A549 treated with CORT108297 at 1 μM for 4 hours (cell line): ENCODE measurements at places on chromosomes 6 and 20. TPM values are rescaled to one million over a fixed set of nuclear protein-coding genes. Genes with fewer than 3 reads are reported as not detected.

The SYTL3 gene
- 0.98 to 1.4 TPM (median 1.1 TPM) in 5 replicates for total RNA-seq

The ZSCAN12 gene
- 1.3 to 1.7 TPM (median 1.6 TPM) in 5 replicates for total RNA-seq

The BTBD9 gene
- total RNA-seq = 2.1 to 2.8 TPM (median 2.4 TPM) in 5 replicates

The PBOV1 gene
- total RNA-seq = not detected in 5 replicates

The ESR1 gene
- total RNA-seq = 0.01 to 0.03 TPM (median 0.01 TPM) in 3 of 5 replicates, not detected in the others

The EGFL8 gene
- 1.4 to 2.6 TPM (median 1.9 TPM) in 5 replicates for total RNA-seq

The SRMS gene
- not detected in 5 replicates for total RNA-seq

The GMEB2 gene
- total RNA-seq = 8.5 to 11.7 TPM (median 10.5 TPM) in 5 replicates

The EYA2 gene
- 2.0 to 3.3 TPM (median 2.9 TPM) in 5 replicates for total RNA-seq

The NPEPL1 gene
- 28.2 to 38.3 TPM (median 36.0 TPM) in 5 replicates for total RNA-seq

The NMBR gene
- not detected in 5 replicates for total RNA-seq

The SNAP25 gene
- 14.2 to 19.0 TPM (median 18.4 TPM) in 5 replicates for total RNA-seq

The LAMP5 gene
- 0.05 to 0.06 TPM in 2 of 5 replicates, not detected in the others for total RNA-seq

The HEY2 gene
- 0.03 to 0.14 TPM (median 0.06 TPM) in 4 of 5 replicates, not detected in the other for total RNA-seq

The DYNLT2 gene
- total RNA-seq = 0.55 to 0.79 TPM (median 0.66 TPM) in 5 replicates

The MRS2 gene
- 20.1 to 22.3 TPM (median 20.6 TPM) in 5 replicates for total RNA-seq

The CLIC5 gene
- not detected in 5 replicates for total RNA-seq

The HAO1 gene
- not detected in 5 replicates for total RNA-seq

The RAMACL gene
- total RNA-seq = 0.13 to 0.20 TPM (median 0.16 TPM) in 4 of 5 replicates, not detected in the other

The OR2B6 gene
- total RNA-seq = 0.08 to 0.32 TPM (median 0.15 TPM) in 3 of 5 replicates, not detected in the others

The ID4 gene
- 1.1 to 1.6 TPM (median 1.3 TPM) in 5 replicates for total RNA-seq

The PPP1R3G gene
- total RNA-seq = 1.1 to 2.0 TPM (median 1.4 TPM) in 5 replicates

The SIGLEC1 gene
- 0.01 to 0.03 TPM (median 0.02 TPM) in 4 of 5 replicates, not detected in the other for total RNA-seq

The MLN gene
- not detected in 5 replicates for total RNA-seq

The SLC29A1 gene
- 41.8 to 58.1 TPM (median 55.7 TPM) in 5 replicates for total RNA-seq

The TAP1 gene
- 33.2 to 38.3 TPM (median 34.9 TPM) in 5 replicates for total RNA-seq

The CENPW gene
- 31.6 to 43.4 TPM (median 40.2 TPM) in 5 replicates for total RNA-seq

The TMEM151B gene
- total RNA-seq = 0.02 to 0.06 TPM (median 0.04 TPM) in 4 of 5 replicates, not detected in the other

The PGC gene
- 0.09 TPM in 1 of 5 replicates, not detected in the others for total RNA-seq

The SOX18 gene
- 1.1 to 2.4 TPM (median 2.0 TPM) in 5 replicates for total RNA-seq
